HTR-8/SVneo (cell line): ENCODE measurements at places on chromosomes 1 and 21.

DNA sequence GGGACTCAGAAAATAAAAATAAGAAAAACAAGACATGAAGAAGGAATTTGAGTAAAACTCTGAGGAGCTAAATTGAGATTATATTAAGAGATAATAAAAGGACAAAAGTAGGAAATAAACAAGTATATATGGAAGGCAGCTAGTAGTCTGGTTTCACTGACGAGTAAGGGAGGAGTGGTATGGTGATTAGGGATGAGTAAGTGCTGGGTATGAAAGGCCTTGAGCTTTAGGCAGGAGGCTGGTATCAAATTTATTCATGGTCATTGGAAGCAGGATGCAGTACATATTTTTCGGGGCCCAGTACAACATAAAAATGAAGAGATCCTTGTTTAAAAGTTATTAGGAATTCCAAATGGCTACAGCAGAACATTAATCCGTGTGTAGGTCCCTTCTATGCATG lies 789.7 kb upstream of the PRMT6 start:
- DNase-seq, result no peak

GRCh38 chr1:15538771-15539170 lies 12.1 kb downstream of the DNAJC16 start:
- no peak for DNase-seq

GRCh38 chr1:32746130-32746529 lies 43.6 kb upstream of the SYNC start:
- no peak for DNase-seq

- no peak for DNase-seq
Measured at GRCh38 chr1:89978755-89979154, 16.2 kb upstream of the ZNF326 start.

- DNase-seq, result no peak
Measured at GRCh38 chr1:119371815-119372214, 3.2 kb downstream of the HAO2 start.

- no peak for DNase-seq
Measured at GRCh38 chr1:196209265-196209664, 399.0 kb downstream of the KCNT2 start.

DNA sequence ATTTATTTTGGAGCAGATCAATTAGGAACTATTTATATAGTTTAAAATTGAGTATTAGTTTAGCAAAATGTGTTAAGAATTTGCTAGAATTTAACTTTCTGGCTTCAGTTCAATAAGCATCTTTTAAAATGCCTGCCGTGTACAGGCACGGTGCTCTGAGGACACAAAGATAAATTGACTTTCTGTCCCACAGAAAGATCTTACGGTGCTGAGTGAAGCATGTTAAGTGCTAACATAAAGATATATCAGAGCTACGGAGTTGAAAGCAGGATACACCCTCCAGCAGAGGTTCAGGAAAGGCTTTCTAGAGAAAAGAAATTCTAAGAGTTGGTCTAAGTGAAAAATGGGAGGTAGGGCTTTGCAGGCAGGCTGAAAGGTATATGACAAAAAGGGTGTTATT lies 305.4 kb downstream of the GRIK1 start:
- no peak for DNase-seq

DNA sequence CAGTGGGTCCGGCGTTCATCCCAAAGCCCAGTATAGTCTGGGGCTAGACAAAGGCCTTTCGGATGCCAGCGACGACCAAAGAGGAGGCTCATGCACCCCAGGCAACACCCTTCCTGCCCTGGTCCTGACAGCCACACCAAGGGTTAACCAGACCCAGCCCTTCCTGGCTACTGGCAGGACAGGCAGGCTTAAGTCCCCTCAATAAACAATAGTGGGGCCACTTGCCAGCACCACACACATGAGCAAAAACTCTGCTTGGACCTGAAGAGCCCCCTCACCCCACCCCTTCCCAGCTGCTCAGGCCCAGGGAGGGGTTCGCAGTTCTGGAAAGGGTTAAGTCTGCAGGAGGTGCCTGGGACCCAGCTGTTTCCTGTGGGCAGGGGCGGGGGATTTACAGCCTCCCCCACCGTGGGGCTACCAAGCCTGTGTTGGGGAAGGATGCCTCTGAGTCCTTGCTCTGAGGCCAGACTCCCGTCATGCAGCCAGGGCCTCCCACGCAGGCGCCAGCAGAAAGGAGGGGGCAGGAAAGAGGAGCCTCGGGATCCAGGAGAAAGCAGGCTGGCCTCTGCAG lies 18.2 kb downstream of the PHLDA3 start:
- DNase-seq, result no peak

GRCh38 chr1:94156096-94156625 lies 35.2 kb upstream of the ABCA4 start:
- no peak for DNase-seq

GRCh38 chr1:199167460-199167859 lies 528.6 kb downstream of the PTPRC start:
- no peak for DNase-seq

- DNase-seq, result no peak
Measured at GRCh38 chr1:181037386-181037785, 3.6 kb downstream of the MR1 start.

GRCh38 chr1:58116284-58116683 lies 430.2 kb downstream of the OMA1 start:
- DNase-seq, result no peak

DNA sequence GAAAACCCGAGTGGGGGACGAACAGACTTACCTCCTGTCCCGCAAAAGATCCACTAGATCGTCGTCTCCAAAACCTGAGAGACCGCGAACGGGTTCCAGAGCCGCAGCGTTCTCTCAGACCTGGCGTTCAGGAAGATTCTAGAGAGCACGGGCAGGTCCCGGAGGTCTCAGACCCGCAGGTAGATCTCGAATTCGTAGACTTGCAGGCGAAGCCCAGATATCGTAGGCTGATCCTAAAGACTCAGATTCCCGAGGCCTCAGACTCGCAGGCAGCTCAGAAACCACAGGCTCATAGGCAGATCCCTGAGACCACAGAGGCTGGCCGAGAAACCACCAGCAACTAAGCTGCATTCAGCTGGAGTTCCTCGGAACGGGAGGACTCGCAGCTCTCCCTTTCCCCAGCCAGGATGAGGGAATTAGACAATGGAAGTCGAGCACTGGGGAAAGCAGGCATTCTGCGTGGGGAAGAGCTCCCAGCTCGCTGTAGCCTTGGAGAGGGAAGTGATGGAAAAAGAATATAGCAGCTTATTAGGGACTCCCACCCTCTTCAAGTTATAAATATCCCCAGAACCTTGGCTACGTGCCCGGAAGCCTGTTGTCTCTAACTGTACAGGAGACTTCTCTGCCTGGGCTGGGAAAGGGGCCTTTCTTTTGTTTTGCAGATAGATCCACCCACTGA lies at the start of gene ZNF436:
TSS of gene ZNF436 (minus strand) at position 502 of the 679 bp plus-strand sequence. CDS start 1,831 bp downstream, outside the sequence.
- no peak for DNase-seq

DNA sequence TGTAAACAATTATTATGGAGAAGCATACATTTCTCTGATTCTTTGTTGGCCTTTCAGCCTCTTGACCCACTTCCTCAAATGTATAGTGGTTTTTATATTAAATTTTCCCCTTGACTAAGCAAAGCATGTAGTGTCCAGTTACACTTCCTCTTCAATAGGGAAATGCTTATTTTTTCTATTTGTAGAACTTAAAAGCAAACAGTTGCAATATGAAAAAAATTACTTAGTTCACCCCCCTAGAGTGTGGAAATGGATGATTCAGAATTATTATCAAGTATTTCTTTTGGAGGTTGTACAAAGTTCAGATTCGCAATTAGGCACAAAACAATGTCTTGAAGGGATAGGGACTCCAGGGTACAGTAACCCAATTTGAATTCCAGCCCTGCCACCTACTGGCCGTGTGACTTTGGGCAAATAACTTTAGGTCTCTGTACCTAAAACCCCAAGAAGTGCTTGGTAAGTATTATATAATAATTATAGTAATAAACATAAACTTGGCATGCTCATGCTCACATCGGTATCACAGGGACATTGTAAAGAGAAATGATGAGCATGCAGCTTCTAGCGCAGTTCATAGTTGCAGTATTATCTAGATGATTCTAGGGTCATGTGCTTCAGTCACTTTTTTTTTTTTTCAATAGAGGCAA lies 28.6 kb upstream of the IFNGR2 start:
- no peak for DNase-seq

GRCh38 chr1:42173961-42174735 lies 9.6 kb upstream of the GUCA2A start:
- DNase-seq, result no peak

DNA sequence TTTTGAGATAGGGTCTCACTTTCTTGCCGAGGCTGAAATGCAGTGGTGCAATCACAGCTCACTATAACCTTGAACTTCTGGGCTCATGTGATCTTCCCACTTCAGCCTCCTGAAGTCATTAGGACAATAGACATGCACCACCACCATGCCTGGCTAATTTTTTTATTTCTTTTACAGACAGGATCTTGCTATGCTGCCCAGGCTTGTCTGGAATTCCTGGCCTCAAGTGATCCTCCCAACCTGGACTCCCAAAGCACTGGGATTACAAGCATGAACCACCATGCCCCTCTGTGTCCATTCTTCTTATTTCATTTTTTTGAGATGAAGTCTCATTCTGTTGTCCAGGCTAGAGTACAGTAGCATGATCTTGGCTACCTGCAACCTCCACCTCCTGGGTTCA lies 12.0 kb upstream of the KLHL20 start:
- no peak for DNase-seq
